ENCODE measurements at places on chromosomes 12 and 14.
A peak's percentile ranks its signal among the peaks of the same experiment; 100 is the strongest.

DNA sequence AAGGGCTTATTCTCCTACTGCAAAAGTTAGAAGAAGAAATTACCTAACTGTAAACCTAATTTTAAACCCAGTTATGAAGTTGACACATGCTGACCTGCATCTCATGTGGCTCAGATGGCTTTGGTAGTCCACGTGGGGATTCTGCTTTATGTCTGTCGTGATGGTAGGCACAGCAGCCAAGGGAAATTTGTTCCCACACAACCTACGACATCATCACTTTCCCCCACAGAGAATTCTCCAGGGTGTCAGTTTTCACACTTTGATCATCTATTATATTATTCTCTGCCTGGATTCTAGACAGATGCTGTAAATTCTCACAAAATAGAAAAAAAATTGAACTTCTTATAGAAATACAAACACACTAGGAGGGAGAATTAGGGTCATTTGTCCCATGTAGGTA is 70.6 kb downstream of the PTHLH start:
- no peak for DNase-seq

- no peak for DNase-seq
These were observed 76.9 kb downstream of the KICS2 start for GRCh38 chr12:64145226-64145625.

- no peak for DNase-seq
These were observed 35.2 kb downstream of the CEP128 start for GRCh38 chr14:80906336-80906735.

- no peak for DNase-seq
These were observed 35.0 kb upstream of the KCNA1 start for GRCh38 chr12:4874671-4875070.

DNA sequence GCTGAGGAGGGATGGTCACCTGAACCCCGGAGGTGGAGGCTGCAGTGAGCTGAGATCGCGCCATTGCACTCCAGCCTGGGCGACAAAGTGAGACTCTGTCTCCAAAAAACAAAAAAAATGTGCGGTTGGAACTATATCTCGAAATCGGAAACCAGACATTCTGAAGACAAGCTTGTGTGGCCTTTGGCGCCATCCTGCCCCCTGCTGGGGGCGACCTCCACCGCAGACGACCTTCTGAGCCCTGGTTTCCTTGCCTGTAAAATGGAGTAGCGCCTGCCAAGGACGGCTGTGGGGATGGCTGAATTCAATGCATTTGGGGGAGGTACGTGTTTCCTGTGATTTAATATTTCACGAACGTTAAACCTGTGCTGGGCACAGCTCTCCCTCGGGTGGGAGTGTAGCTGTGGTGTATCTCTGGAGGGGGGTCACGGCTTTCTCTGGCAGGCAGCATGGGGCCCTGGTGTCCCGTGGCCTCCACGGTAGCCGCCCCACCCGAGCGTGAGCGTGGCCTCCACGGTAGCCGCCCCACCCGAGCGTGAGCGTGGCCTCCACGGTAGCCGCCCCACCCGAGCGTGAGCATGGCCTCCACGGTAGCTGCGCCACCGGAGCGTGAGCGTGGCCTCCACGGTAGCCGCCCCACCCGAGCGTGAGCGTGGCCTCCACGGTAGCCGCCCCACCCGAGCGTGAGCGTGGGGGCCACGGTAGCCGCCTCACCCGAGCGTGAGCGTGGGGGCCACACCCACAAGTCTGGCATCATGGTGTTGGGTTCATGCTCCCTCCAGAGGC is 55.3 kb downstream of the LRCOL1 start:
- DNase-seq, result no peak

- DNase-seq, result no peak
These were observed 27.1 kb downstream of the CCDC92 start for GRCh38 chr12:123945287-123946151.

DNA sequence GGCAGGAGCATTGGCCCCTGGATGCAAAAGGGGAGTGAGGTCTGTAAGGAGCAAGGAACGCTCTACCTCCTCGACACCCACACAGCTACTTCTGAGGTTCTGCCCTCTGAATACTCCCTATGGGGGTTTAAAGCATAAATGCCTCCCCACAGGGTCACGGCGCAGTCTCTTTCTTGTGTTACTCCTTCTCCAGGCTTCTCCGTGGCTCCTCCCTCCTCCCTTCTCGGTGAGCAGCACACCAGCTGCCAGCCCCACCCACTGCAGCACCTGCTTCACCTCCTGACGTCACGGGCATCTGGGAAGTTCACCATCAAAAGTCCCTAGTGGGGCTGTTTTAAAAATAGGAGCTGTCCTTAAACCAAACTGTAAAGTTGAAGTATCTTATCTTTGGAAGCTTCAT is 67.3 kb downstream of the SPTB start:
- DNase-seq, result no peak

GRCh38 chr14:32507029-32507984 is 178.2 kb downstream of the AKAP6 start:
- no peak for DNase-seq

- no peak for DNase-seq
These were observed 113.5 kb upstream of the VASH1 start for GRCh38 chr14:76647697-76648298.

DNA sequence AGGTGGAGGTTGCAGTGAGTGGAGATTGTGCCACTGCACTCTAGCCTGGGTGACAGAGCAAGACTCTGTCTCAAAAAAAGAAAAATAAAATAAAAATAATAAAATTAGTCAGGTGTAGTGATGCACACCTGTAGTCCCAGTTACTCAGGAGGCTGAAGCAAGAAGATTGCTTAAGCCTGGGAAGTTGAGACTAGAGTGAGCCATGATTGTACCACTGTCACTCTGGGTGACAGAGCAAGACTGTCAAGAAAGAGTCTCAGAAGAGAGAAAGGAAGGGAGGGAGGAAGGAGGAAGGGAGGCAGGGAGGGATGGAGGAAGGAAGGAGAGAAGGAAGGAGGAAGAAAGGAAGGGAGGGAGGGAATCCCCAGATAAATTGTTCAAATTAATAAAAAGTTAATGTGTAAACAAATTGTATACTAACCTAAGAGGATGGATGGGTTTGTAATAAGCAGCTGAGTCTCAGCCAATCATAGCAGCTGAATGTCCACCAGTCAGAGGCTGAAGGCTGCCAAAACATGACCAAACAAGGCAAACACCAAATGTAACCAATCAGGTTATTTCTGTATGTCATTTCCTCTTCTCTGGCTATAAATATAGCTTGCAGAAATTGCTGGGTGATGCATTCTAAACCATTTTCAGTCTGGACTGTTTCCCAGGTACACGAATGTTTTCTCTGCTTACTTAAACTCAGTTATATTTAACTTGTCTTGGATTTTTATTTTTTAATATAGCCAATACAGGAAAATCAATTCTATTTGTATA is 6.1 kb upstream of the CDCA4 start:
- DNase-seq, result no peak

DNA sequence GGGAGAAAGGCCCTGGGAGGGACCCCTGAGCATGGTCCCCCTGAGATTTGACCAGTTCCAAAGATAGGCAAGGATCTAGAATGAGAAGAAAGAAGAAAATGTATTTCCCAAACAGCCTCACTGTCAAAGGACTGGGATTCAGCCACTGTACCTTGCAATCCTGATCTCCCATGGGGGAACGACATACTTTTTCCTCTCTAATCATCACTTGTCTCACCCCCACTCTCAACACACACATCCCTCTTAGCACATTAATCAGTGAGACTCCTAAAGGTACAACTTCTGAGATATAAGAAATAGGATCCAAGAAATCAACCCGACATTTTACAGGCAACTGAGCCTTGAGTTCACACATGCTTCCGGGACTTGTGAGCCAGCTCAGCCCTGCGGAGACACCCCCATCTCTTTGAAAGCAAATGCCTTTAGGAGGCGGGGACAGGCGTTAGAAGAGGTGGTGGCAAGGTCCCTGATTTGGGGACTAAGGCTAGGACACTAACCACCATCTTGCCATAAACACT is 1.4 kb downstream of the MAP3K9 start:
- DNase-seq, result peak; percentile 67

DNA sequence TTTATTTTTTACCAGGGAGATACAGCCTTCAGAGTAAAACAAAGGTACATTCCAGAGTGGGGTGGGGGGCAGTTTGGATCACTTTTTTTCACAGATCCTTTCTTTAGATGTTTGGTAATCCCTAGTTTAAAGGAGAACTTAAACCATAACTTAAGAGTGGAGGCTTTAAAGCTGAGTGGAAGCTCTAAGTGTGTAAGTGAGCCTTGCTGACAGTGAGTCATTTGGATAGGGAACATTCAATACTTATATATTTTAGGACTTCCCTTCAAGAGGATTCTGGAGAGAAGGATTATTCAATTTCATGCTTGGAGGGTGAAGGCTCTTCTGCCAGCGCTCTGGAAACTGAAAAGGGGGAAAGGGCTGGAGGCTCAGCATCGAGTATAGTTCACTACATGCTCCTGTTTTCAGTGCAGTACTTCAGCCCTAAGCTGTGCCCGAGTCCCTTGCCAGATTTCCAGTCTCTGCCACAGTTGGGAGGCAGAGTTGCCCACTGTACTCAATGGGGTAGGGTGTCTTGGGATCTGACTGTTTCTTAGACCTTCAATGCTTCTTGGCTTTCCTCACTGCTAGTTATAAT is 8.4 kb downstream of the PRKAG1 start:
- DNase-seq, result no peak

DNA sequence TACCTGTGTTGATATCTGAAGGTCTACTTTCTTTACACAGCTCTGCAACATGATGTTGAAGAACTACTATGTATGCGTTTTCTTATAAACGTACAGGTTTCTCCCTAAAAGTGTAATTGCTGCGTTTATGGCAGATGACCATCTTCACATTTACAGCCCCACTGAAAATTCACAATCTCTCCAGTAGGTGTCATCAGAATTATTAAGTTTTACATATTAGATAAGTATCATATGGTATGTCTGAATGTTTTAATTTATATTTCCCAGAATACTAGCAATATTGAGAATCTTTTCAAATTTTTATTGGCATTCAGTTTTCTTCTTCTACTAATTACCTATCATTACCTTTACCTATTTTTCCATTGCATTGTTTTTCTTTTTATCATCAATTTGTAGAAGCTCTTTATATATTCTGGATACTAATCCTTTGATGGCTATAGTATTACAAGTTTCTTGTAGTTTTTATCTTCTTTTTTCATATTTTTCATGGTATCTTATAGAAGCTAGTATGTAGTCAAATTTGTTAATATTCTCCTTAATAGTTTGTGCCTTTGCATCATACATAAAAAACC is 123.5 kb downstream of the CAPZA3 start:
- no peak for DNase-seq

- no peak for DNase-seq
These were observed 142.7 kb downstream of the FOXA1 start for GRCh38 chr14:37452323-37452722.

DNA sequence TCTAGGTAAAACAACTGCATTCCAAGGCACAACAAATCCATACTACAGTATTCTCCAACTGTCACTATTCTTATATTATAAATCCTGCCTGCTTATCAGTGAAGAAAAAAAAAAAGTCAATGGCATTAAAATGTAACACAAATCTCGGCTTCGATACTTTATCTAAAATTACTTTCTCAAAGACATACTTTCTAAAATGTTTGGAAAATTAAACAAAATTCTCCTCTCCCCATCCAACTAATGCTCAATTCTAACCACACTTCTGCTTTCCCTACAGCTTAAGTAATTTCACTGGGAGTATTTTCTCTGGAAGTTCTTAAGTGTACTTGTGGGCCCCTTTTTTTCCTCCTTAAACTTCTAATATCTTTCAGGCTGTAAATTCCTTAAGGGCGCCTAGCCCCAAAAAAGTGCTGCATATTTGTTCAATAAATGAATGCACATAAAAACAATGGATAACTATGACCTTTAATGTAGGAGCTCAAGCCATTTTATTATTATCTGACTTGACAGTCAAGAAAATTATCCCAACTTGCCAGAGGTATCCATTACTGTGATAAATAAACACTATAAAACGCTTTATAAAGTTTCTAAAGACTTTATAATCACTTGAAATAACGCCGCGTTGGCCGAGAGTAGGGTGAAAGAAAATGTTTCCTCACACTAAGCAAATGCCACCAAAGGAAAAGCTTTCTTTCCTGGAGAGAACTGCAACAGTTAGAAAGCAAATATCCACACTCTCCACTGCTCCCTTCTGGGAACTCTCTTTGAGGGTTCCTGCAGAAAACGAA is 977 bp downstream of the HEATR5A start:
- DNase-seq, result no peak

GRCh38 chr14:76780360-76780759 is 19.1 kb downstream of the VASH1 start:
- no peak for DNase-seq

- no peak for DNase-seq
These were observed at the start of gene USP44 for GRCh38 chr12:95551305-95551704. USP44 (minus strand) TSS chr12:95551476; CDS start chr12:95534256, 17,220 bp downstream.

GRCh38 chr12:56084958-56085543 is 5.1 kb downstream of the ERBB3 start:
- peak; percentile 15 for DNase-seq

DNA sequence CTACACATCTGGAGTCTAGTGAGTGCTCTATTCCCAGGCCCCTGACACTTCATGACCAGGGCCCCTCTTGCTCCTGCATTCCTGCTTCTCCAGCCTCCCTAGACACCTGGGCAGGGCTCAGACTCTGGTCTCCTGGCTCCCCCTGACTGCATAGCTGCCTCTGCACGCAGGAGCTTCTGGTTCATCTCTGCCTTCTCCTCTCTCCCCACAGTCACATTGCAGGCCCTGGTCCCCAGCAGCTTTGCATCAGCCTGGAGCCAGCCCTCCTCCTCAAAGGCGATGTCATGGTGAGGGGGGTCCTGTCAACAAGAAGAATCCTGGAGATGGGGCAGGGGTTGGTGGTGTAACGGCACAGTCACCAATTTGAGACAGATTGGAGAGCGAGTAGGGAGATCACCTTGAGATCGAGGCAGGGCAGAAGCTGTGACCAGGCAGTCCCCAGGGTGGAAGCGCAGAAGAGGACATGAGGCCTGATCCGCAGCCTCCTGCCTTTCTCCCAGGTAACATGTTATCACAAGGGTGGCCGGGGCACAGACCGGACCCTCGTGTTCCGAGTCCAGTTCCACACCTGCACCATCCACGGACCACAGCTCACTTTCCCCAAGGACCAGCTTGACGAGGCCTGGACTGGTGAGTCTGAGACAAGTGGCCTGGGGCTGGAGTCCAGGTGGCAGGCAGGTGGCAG is 8.1 kb downstream of the TNS2 start:
- DNase-seq, result no peak

GRCh38 chr14:66493750-66494149 is 7.6 kb downstream of the CCDC196 start:
- DNase-seq, result no peak

GRCh38 chr12:75933101-75933500 is 98.5 kb downstream of the PHLDA1 start:
- no peak for DNase-seq

Data from CD8-positive, alpha-beta T cell (primary cell).